CD4-positive, alpha-beta T cell treated with Interleukin-2 at 100 ng/mL for 4 hours (primary cell): ENCODE measurements at places on chromosomes 5 and 9.

GRCh38 chr9:4792572-4793458, at the start of gene RCL1:
Gene RCL1 (plus strand): TSS chr9:4792944. CDS start chr9:4793092, 148 bp downstream.
- peak; percentile 95 for DNase-seq

- no peak for DNase-seq
Measured at GRCh38 chr5:64569858-64570257, 64.0 kb downstream of the RGS7BP start.

DNA sequence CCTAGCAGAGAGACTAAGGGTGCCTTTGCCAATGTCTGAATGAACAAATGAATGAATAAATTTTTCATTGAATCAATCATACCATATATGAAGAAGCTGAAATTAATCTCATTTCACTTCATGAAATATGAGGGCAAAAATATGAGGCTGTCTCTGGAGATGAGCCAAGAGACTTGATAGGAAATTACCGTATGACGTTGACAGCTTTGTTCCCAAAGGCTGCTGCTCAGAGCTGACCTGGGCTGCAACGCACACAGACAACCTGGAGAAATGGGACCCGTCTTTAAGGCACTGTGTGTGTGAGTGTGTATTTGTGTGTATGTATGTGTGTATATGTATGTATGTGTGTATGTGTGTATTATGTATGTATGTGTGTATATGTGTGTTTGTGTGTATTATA, 226.1 kb downstream of the IRX2 start:
- no peak for DNase-seq

GRCh38 chr5:132019857-132020555, 8.5 kb upstream of the ACSL6 start:
- DNase-seq = peak; percentile 81

GRCh38 chr5:172293745-172294342, 10.3 kb upstream of the UBTD2 start:
- no peak for DNase-seq

DNA sequence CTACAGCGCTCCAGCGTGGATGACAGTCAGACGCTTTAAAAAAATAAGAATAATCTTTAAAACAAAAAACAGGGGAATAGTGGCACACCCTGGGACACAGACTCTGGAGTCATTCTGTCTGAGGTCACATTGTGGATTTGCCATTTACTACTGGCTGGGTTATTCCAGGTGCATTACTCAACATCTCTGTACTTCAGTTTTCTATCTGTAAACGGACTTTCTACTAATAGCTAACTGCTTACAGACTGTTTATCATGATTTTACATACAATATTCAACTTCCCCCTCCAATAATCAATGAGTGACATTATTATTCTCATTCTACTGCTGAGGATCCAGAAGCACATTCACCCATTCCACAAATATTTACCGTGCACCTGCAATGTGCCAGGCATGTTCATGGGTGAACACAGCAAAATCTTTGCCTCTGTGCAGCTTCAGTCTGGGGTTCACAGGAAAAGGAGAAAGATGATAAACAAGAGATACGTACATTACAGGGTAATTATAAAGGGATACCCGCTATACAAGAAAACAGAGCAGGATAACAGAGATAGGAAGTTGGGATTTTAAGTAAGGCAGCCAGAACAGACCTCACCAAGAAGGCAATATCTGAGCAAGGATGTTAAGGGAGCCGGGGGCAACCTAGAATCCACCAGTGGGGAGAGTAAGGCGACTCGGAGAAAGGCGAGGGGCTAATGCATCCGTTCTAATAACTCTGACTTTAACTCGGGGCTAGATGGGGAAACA, 984 bp upstream of the RAD23B start:
- DNase-seq = peak; percentile 14

DNA sequence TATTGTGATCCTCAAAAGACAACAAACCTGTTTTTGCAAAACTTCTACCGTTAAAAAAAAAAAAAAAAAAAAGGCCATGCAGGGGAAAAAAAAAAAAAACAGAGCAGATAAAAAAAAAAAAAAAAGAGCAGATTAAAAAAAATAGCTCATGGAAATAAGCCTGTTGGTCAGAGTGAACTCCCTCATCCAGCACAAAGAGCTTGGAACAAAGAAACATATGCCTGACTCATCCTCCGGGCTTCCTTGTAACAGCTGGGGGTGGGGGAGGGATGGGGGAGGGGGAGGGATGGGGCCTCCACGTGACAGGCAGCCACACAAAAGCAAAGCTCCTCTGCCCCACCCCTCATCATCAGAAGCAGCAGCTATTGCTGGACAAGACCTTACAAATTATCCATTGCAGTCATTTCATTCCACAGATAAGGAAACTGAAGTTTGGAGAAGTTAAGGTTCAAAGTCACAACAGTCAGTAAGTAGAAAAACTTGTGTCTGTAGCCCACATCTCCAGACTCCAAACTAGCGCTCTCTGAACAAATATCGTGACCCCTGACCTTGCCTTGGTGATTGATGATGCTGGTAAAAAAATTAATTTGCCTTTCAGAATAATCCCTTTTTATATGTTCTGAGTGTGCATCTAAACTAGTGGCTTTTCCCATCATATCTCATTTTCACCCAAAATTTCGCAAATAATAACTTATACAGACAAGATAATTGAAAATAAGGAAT, 38.9 kb downstream of the SLC35D2 start:
- no peak for DNase-seq

DNA sequence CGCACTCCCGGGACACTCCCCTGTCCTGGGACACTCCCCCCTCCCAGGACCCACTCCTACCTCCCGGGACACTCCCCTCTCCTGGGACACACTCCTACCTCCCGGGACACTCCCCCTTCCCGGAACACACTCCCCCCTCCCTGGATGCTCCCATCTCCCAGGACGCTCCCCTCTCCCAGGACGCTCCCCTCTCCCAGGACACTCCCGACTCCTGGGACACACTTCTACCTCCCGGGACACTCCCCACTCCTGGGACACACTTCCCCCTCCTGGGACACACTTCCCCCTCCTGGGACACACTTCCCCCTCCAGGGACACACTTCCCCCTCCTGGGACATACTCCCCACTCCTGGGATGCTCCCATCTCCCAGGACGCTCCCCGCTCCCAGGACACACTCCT, 95.6 kb downstream of the RXRA start:
- DNase-seq = no peak

- DNase-seq = no peak
Measured at GRCh38 chr5:54792611-54793404, 192.6 kb downstream of the ESM1 start.

DNA sequence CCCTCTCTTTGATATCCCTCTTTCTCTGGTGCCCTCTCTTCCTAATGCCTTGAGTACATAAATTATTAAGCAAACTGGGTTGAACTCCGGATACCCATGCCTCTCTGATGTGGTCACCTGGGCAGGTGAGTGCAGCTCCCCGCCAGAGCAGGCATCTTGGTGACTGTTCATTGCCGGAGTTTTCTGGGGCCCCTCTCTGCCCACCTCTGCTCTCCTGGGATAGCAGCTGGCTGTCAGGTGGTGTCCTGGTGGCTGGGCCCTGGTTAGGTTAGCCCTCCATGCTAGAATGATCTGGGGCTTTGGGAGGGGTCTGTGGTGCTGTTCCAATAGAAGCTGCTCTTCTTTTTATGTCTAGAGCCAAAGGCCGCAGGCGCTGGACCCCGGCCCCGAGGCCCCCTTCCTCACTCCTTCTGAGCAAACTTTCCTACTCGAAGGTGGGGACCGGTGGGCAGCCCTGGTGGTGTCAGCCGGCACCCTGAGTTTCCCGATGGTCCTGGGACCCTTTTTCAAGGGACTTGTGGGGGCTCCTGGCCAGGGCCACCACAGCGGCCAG, 4.9 kb upstream of the SCGB3A1 start:
- no peak for DNase-seq

GRCh38 chr5:141914199-141914743, 9.4 kb upstream of the DELE1 start:
- no peak for DNase-seq

DNA sequence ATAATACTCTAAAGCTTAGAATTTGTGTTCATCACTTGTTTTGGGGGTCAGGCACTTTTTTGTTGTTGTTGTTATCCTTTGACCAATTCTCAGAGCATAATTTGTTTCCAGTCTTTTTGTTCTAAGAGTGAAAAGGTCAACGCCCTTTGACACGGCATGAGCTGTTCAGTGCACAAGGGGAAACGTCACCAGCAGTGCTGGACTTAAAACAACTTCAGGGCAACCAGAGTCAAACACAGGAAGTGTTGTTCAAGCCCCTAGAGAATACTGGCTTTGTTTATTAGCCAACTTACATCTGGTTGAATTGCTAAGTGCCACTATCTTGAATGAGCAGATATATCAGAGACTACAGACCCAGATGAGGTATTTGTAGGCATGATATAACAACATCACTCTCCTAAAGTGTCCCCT, 368.9 kb downstream of the TMEM161B start:
- DNase-seq = no peak

DNA sequence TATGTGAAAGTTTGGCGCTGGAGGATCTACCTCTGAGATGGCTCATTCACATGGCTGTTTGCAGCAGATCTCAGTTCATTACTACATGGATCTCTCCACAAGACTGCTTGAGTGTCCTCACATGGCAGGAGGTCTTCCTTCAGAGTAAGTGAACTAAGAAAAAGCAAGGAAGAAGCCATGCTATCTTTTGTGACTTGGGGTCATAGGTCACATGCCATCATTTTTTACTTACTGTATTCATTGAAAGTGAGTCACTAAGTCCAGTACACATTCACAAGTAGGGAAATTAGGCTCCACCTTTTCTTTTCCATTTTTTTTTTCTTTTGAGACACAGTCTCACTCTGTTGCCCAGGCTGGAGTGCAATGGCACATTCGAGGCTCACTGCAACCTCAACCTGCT, 8.7 kb upstream of the CDKN2AIPNL start:
- DNase-seq = no peak

DNA sequence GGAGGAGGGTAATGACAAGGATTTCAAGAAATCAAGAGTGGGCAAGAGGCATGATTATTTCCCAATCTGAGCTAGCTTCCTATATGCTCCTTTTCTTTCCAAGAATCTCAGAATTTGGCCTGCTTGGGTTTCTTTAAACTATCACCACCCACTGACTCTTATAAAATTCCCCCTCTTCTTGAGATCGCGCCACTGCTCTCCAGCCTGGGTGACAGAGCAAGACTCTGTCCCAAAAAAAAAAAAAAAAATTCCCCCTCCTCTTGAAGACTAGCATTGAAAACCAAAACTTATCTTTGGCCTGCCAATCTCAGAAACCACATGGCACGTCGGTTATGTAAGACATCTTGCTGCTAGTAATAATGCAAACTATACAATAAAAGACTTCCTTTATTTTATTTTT, 3.4 kb upstream of the DMXL1 start:
- DNase-seq = no peak

DNA sequence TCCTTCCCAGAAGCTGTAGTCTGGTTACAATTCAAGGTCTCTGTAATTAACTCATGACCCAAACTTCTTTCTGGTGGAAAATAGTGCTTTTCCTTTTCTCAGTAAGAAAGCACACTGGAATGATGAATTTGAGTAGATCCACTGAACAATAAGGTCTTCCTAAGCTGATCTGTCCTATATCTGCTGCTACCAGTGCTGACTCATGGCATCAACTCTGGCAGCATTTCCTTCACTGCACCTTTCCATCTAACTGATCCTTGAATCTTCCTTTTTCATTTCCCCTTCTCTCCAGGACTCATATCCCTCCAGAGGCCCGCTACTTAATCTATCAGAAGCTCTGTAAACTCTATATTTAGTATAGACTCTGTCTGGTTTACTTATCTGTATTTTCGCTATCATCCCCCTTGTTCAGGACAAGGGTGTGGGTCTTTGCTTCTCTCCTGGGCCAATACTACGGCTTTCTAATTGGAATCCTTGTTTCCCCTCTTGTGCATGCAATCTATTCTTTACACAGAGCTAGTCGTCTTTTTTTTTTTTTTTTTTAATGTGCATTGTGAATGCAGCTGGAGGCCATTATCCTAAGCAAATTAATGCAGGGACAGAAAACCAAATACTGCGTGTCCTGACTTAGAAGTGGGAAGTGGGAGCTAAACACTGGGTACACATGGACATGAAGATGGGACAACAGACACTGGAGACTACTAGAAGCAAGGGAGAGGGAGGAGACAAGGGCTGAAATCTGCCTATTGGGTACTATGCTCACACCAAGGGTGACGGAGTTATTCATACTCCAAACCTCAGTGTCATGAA, 192.2 kb upstream of the RPS23 start:
- DNase-seq = no peak

GRCh38 chr5:148911386-148911785, 85.0 kb downstream of the ADRB2 start:
- DNase-seq = no peak

DNA sequence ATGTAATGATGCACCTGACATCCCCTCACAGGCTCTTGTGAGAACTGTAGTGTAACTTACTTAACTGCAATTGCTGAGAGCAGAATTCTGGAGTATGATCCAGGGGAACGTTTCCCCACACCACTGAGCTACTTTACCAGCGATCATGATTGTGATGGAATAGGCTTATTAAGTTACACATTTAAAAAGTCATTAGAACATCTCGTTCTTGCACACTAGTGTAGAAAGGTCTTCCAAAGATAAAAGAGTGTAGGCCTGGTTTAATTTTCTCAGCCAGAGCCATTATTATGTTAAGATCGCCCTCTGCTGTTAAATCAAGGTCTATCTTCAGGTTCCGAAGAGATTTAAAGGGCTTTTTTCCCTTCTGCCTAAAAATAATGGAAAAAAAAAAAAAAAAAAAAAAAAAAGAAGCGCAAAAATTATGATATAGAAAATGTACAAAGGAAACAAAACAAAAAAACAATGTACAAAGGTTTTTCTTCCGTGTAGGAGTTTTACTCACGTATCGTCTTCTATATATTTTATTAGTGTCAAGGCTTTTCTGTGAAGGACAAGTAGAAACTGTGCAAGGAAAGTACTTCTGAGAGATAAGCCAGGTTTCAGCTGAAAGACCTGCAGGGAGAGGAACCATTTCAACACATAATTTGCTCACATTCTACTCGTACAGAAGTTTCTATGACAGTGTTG, 18.6 kb upstream of the MOB3B start:
- peak; percentile 13 for DNase-seq

GRCh38 chr9:133534346-133535291, at the start of gene ADAMTSL2:
Gene ADAMTSL2 (plus strand): TSS chr9:133534704. CDS start chr9:133536713, 2,009 bp downstream.
- DNase-seq = peak; percentile 31

GRCh38 chr5:108747774-108748400, at the start of gene FER:
Gene FER (plus strand): TSS chr5:108747897. CDS start chr5:108798183, 50,286 bp downstream.
- DNase-seq = peak; percentile 80

GRCh38 chr5:57338068-57338867, 144.3 kb downstream of the ACTBL2 start:
- no peak for DNase-seq

- no peak for DNase-seq
Measured at GRCh38 chr5:77231471-77232138, 21.1 kb downstream of the PDE8B start.

- no peak for DNase-seq
Measured at GRCh38 chr9:136058084-136058483, 37.0 kb downstream of the NACC2 start.

GRCh38 chr5:65734921-65735320, 12.9 kb downstream of the NLN start:
- no peak for DNase-seq

DNA sequence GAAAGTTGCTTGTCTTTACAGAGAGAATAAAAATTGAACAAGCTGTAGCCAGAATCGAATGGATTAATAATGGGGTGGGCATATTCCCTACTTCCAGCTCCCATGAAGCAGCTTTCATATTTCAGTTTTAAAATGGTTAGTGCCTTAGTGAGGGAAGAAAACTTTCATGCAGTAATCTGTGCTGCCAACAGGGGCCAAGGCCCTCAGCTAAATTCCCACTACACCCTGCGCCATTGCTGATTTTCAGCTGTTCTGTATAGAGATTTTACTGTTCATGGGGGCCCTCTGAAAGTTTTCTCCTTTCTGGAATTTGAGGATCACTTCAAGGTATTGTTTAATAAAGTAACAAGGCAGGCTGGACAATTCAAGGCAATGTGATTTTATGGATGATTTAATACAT, 58.2 kb downstream of the CAST start:
- no peak for DNase-seq
